GM12878 (cell line): ENCODE measurements at places on chromosomes 4 and X.

DNA sequence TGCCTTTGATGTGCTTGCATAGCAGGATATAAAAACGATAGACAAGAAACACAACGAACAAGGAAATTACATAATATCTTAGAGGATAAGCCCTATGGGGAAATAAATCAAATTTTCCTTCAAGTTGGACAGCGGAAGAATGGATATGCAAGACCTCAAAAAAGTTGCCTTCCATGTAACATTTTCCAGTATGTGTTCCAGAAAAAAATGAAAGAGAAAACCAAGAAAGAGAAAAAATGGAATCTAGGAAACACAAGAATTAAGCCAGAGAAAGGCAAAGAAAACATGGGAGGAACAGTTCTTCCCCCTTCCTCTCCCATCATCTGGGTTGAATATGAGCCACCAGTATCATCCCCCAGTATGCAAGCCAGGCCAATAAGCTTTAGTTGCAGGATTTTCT lies 34.6 kb upstream of the MID1 start:
- no peak for DNase-seq

- no peak for DNase-seq
Observed at GRCh38 chr4:174757736-174758135, 71.3 kb downstream of the GLRA3 start.

DNA sequence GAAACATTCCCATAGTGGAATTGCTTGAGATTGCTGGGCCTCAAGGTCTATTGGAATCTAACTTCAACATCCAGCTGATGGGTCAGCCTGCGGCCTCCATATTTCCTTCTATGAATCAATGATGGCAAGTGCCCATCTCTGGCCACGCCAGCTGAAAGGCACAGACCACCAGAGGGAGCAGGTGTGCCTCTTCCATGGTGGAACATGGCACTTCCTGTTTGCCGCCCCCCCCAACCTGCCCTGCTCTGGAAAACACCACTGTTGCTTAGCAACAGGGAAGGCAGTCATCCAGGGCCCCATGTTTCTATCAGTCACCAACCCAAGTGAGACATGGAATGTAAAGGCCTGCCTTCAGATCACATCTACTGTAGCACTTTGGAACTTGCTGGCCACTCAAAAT lies 11.6 kb downstream of the PAGE4 start:
- DNase-seq = peak; percentile 15

- no peak for DNase-seq
Observed at GRCh38 chr4:41297832-41298231, 41.1 kb downstream of the UCHL1 start.

DNA sequence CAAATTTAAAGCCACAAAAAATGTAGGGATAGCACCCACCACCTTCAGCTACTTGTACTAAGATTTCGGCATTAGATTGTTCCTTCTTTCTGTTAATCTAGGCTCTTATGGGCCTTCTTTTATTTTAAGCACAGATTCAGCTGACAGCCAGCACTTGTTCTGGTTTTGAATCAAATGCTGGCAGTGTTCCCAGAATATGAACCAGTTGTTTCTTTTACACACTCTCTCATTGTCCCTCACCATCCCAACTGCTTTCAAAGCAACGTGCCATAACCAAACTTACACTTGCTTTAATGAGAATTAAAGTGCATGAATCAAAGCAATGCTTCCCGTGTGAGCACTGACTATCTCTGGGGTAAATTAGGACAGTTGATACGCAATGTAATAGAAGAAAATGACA lies 744.5 kb upstream of the FAM241A start:
- DNase-seq = no peak

DNA sequence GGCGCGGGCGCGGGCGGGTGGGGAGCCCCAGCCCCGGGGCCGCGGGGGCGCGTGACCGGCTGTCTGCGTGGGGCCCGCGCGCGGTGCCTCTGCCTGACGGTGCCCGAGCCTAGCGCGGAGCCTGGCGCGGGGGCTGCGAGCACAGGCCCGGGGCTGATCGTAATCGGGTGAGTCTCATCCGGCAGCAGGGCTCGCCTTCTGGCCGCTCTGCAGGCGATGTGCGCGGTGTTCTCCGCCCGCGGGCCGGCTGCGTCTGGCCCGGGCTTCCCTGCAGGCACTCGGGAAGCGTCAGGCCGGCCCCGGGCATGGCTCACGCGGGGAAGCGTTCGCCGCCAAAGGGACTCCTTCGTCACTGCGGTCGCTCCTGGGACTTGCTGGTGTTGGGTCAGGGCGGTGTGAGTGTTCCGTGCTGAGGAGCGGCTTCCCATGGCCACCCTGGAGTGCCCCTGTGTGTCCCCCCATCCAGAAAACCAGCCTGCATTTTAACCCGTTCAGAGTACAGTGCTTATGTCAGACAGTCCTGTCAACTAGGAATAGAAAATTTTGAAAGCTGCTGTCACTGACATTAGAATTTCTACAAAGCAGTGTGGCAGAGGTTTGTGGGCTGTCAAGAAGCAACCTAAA lies 40.6 kb downstream of the FAM149A start:
- no peak for DNase-seq

GRCh38 chr4:168677063-168677462 lies 180.2 kb downstream of the PALLD start:
- no peak for DNase-seq

GRCh38 chrX:41895826-41896225 lies 27.5 kb downstream of the CASK start:
- DNase-seq = no peak

GRCh38 chr4:148053298-148054003 lies 321.6 kb downstream of the ARHGAP10 start:
- no peak for DNase-seq

GRCh38 chr4:169175035-169175434 lies 95.7 kb downstream of the SH3RF1 start:
- no peak for DNase-seq

DNA sequence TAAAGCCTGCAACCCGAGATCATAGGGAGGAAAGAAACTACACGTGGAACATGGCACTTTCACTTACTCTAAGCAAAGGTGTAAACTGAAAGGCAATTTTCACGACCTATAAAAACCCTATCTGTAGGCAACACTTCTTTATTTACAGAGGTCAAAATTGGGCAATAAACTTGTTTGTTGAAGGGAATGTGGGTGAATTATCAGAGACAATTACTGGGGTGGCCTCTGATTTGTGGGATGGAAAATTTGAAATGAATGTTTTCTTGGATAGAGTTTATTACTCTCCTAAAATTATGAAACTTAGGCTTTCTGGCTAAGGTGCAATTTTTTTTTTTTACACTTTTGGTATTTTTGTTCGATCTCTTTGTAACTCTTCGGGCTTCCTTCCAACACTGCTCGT lies 734.1 kb upstream of the TENM3 start:
- no peak for DNase-seq

DNA sequence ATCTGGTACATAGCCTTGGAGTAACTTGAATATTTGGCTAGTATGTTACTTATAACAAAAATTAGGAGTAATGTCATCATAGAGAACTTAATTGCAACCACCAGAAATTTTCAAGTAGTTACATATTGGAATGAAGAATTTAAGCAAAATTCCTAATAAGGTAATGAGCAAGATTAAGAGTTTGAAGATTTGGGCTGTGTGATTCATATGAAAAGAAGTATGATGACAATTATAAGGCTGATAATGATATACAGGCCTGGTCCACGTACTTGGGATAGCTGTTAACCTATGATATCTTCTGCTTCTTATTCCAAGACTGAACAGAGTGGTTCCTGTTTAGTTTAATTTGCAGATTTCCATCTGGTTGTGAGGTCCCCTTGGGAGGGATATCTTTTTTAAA lies 463.9 kb downstream of the RAPGEF2 start:
- DNase-seq = no peak

- DNase-seq = no peak
Observed at GRCh38 chrX:115972717-115973116, 197.8 kb upstream of the AGTR2 start.

GRCh38 chr4:22969287-22969896 lies 276.7 kb downstream of the GBA3 start:
- no peak for DNase-seq

DNA sequence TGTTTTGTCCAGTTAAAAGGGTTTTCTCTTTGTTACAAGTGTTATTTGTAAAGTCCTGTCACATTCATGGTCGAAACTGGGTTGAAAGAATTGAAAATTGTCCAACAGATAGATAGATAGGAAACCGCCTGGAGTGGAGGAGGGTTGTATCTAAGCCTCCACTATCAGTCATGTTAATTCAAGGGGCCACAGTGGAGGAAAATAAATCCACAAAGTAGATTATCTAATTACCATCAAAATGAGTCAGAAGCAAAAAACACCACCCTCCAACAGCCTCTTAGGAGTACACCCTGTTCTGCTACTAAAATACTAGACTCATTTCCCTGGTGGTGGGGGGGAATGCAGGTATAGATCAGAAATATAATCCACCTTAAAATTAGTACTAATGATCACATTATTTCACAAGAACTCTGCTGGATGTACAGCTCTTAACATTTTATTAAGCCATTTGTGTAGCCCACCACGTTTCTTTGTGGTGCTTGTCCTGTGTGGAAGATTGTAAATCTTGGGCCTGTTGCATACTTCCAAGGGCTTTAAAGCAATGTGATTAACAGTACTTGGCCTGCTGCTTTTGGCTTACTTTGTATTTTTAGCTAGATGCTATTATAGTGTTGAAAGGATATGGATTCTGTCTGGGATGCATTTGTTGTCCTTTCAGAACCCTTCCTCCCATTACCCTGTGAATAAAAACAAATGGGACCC lies 26.8 kb downstream of the RBBP7 start:
- no peak for DNase-seq

DNA sequence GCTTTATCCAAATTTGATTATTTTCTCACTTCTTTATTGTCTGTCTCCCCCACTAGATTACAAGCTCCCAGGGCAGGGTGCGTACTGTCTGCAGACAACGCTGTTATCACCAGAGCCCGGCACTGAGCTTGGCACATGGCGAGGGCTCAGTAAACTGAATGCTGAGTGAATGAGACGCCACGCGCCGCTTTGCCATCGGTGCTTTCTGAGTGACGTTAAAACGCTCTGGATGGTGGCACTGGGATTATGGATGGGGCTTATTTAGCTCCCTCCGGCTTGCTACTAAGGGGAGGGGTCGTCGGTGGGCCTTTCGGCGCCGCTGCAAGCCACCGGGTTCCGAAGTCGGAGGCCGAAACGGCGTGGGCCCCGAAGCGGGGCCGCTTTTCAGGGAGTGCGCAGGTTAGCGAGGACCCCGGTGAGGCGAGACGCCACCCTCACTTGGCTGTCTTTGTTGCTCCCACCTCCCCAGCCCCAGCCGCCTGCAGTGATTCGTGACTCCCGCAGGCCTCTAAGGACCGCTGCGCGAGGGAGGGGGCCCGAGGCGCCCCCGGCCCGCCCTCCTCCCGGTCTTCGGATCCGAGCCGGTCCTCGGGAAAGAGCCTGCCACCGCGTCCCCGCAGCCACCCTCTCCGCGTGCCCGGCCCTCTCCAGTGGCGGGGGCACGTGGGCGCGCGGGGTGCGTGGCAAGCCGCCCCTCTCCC lies 569 bp upstream of the FHL1 start:
- no peak for DNase-seq

DNA sequence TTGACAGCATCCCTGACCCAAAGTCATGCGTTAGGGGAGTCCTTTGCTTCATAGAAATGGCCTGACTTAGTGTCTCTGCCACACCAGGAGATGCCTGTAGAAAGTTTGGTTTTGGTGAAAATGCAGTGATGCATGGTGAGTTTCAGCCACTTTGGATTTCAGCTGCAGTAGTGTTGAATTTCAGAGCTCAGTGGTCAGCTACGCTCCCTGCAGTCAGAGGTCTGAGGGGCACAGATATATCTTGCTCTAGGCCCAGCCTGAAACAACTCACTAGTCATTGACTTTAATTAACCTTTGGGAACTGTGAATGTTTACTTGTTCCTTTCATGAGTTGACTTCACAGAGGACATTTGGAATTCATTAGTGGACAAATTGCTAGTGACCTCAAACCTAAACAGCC lies 17.5 kb downstream of the RBMX2 start:
- DNase-seq = no peak

GRCh38 chrX:24002167-24002566 lies 24.8 kb downstream of the KLHL15 start:
- DNase-seq = no peak

- DNase-seq = no peak
Observed at GRCh38 chr4:85445050-85445639, 29.8 kb upstream of the ARHGAP24 start.

GRCh38 chrX:2857566-2857965 lies 28.8 kb downstream of the GYG2 start:
- DNase-seq = no peak

DNA sequence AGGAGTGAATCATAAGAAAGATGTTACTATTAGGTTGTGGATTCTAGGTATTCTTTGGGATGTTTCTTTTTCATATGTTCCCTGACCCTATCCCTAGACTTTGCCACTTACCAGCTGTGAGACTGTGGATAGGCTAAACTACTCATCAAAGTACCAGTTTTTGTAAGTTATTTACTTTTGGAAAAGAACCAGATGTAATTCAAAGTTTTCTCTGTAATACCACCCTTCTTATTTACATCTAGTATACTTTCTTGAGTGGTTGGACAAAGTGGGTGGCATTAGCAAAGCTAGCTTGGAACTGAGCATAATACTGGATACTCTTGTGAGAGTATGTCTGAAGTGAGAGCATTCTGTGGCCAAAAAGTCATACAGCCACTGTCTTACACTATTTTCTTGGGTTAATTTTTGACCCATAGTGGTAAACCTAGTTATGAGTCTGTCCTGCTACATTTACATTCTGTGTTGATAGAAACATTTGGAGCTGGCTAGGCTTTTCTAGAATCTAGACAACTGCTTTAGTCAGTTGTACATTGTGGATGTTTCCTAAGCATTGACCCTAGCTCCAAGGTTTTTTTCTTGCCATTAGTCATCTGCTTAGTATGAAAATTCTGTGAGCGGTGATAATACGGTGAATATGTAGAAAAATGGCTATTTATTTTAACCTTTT lies 41.7 kb downstream of the KDM6A start:
- DNase-seq = no peak
